ENCODE measurements at places on chromosomes 6 and 20. TPM values are rescaled to one million over a fixed set of nuclear protein-coding genes. Genes with fewer than 3 reads are reported as not detected.

The PLEKHG1 gene
- total RNA-seq: 0.81 TPM

The RIPPLY2 gene
- 0.97 TPM for total RNA-seq

The DEFB124 gene
- not detected for total RNA-seq

The STAU1 gene
- 56.8 TPM for total RNA-seq

The TINAG gene
- not detected for total RNA-seq

The RBM24 gene
- total RNA-seq: 1.7 TPM

The PROKR2 gene
- not detected for total RNA-seq

The OR12D3 gene
- not detected for total RNA-seq

The ENPP3 gene
- 0.12 TPM for total RNA-seq

The PIM1 gene
- 84.5 TPM for total RNA-seq

The PLCG1 gene
- total RNA-seq: 61.3 TPM
